ENCODE measurements at places on chromosomes 11 and 22.
A peak's percentile ranks its signal among the peaks of the same experiment; 100 is the strongest.

- DNase-seq: no peak
Measured at GRCh38 chr11:118417801-118418200, 16.4 kb downstream of the ATP5MG start.

DNA sequence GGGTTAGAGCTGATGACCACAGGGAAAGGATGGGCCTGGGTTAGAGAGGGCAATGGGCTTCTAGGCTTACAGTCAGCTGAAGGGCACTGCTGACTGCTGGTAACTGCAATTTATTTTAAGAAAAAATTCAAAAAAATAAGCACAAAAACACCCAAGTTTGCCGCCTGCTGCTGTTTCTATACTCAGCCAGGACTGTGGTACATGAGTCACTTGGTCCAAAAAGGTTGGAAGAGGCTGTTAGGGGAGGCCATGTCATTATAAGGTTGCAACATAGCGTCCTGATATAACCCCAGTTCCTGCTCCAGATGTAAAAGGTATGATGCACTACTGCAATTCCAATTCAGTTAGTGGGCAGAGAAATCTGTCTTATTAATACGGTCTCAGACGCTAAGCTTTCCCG, 98.9 kb downstream of the ETS1 start:
- no peak for DNase-seq

GRCh38 chr11:12179531-12179930, 69.1 kb downstream of the MICAL2 start:
- DNase-seq: no peak

GRCh38 chr22:36713436-36713835, 9.9 kb upstream of the CACNG2 start:
- no peak for DNase-seq

DNA sequence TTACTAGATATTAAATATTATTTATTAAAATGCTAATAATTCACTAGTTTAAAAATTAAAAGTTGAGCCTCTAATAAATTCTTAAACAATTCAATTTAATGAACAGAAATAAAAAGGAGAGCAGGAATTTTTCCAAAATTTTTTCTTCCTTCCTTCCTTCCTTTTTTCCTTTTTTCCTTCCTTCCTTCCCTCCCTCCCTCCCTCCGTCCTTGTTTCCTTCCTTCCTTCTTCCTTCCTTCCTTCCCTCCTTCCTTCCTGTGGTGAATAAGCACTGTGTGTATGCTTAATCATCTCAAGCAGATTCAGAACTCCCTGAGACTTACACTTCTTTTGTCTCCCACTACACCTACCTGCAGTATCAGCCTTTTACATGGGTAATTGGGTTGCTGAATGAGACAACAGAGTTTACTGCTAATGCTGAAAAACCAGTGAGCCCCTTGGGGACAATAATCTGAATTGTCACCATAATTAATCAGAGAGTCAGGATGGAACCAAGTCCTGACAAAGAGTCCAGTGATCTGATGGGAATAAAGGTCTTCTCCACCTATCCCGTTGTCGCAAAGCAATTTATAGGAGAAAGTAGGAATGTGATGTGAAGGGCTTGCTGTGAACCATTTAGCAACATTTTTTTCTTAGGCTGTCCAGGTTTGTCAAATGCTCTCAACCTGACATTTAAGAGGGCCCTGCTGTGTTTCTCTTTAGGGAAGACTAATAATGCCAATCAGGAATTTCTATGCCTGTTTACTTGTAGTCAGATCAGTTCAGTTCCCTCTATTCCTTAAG, 58.1 kb upstream of the CEP295 start:
- DNase-seq: no peak

DNA sequence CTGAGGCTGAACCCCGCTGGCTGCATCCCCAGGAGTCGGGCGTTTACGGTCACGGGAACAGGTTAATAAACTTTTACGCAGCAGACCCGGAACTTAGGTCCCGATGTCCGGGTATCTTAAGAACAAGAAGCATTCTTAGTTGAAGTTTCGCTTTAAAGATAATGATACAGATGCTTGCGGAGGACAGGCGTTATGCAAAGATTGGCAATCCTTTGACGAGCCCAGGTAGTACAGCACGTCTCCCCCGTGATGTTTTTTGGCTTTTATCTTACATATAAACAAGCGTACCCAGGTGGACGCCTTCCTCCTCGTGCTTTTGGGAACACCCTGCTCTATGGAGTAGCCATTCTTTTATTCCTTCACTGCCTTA, 871 bp upstream of the TOLLIP start:
- no peak for DNase-seq

GRCh38 chr22:42261296-42261695, 9.2 kb downstream of the TCF20 start:
- no peak for DNase-seq

DNA sequence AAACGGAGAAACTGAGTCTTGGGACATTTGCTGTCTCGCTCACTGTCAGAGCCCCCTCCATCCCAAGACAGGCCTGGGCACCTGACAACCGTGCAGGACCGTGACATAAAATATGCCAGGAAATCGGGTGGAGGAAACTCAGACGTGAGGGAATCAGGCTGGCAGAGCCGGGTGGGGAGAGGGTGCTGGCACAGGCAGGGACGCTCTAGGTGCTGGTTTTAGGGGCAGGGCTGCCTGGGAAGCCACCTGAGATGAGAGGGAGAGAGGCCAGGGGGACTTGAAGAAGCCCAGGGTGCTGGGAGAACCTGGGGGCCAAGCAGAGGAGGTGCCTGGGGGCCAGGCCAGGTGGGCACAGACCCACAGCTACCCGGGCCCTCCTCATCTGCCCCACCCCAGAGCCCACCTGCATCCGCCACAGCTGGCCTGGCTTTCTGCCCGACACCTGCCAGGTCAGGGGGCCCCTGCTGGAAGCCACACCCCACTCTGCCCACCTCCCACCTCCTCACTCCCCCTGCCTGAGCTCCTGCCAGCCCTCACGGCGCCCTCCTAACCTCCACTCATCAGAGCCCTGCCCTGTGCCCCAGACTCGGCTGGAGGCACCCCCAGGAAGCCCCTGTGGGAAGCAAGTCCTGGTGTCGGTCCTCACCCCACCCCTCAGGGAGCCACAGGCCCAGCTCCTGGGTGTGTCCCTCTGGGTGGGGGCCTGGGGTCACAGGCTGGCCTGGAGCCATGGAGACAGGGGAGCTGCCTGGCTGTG, 27.3 kb upstream of the MUC5AC start:
- no peak for DNase-seq

DNA sequence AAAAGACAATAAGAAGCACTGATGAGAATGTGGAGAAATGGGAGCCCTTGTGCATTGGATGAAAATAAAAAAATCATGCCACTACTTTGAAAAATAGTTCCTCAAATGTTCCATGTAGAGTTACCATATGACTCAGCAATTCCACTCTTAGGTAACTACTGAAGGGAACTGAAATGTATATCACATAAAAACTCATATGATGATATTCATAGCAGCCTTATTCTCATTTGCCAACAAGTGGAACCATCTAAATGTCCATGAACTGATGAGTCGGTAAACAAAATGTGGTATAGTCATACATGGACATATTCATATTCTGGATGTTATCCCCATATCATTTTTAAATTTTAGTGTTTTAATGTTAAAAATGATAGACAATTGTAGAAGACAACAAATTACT, 3.5 kb downstream of the KRTAP5-9 start:
- peak; percentile 35 for DNase-seq

- DNase-seq: no peak
Measured at GRCh38 chr22:35887296-35887875, 141.2 kb downstream of the RBFOX2 start.

DNA sequence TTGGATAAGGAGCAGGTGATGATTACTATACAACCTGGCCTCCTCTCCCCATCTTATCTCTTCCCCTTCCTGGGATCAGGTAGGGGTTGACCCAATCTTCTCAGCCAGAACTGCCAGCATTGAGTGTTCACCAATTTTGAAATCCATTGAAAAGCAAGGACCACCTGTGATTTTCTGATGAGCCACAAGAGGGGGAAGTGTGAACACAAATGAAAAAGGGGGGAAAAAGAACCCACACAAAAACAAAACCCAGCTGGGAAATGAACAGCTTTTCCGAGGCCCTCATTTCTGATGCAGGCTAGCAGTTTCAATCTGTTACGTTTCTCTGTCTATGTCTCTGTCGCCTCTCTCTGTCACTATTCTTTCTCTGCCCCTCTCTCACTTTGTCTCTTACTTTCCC, 161.9 kb downstream of the INSC start:
- no peak for DNase-seq

DNA sequence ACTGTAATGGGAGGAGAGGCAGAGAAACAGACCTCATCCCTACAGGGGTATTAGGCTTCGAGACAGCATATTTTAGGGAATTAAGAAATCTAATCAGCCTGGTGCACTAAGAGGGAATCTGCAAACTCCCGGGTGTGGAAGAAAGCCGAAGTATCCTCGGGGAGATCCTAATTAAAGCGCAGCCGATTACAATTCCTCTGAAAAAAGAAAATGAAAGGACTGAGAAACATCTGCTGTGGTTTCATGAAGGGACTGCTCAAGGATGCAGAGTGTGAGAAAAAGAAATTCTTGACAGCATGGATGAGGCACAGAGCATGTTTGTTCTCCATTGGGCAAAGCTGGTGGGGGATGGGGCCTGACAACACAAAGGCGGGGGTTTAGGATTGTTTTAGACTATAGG, 290.0 kb upstream of the LARGE1 start:
- DNase-seq: no peak

GRCh38 chr11:113906038-113906437, 1.4 kb downstream of the HTR3B start:
- no peak for DNase-seq

GRCh38 chr11:119942583-119943297, 195.2 kb downstream of the TRIM29 start:
- no peak for DNase-seq

DNA sequence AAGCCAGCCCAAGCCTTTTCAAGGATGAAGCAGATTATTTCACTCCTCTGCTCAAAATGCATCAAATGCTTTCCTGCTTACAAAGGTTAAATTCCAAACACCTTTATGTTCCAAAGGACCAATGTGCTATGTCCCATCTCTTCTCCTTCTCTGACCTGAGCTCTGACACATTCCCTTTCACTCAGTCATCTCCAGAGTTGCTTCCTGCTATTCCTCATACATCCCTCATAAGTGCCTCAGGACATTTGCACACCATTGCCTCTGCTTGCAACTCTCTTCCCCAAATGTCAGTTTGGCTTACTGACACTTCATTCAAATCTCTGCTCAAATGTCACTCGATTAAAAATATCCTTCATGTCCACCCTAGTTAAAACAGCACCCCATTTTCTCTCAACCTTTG, 53.3 kb upstream of the BMAL1 start:
- DNase-seq: no peak

DNA sequence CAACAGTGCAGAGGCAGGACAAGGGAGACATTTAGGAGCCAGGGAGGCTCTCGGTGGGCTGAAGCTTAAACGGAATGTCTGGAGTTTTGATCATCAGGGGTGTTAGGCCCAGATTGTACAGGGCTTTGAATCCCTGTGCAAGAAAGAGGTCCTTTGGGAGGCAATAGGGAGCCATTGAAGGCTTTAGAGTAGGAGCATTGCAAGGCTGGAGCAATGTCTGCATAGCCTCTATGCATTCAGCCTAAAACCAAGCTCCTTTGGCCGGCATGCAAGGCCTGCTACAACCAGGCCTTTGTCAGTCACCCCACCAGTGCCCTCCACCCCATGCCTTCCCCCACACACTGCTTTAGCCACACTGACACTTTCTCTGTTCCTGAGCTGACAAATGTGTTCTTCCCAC, 47.4 kb upstream of the FGF3 start:
- no peak for DNase-seq

DNA sequence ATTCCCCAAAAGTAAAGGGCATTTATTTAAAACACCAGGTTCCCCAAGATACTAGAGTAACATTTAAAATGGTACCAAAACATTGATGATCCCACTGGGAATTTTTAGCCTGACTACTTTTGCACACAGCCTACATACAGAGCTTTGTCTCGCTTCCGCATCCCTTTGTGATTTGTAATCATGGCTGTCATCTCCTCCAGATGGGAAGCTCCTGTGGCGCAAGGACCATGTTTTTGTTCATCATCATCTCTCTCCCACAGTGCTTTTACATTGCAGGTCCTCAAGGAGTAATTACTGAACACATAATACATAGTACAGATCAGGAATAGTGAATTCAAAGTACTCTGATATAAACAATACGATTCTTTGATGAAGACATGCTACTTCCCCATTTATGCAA, 231.2 kb upstream of the MTNR1B start:
- no peak for DNase-seq

DNA sequence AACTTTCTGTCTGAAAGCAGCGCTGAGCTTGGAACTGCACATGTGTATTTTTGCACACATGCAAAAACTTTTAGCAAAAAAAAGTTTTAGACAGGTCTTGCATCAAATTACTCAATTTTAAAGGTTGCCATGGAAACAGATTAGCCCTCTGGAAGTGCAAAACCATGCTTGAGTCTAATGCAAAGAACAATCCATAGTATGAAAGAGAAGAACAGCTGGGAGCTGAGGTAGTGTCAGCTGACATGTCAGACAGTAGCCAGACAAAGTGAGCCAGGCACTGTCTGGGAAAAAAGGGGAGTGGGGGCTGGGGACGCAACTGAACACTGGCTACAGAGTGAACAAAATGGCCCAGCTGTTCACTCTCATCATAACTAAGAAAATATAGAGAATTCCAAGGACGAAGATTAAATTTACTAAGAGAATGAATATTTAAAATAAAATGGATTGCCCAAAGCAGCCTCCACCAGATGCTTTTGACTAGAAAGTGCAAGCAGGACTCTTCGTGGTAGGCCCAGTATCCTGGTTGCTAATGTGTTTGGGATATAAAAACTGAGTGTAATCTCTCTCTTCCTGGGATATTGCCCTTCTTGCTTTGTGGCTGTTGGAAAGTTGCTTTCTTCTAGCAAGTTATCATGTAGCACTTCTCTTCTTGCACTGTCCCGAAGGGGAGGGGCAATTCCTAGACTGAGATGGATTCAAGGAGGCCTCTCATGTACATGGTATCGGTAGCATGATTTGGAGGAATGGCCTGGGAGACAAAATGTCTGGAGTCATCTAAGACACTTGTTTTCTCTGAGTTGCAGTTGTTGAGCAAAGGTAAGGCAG, 434.1 kb upstream of the FAT3 start:
- no peak for DNase-seq

DNA sequence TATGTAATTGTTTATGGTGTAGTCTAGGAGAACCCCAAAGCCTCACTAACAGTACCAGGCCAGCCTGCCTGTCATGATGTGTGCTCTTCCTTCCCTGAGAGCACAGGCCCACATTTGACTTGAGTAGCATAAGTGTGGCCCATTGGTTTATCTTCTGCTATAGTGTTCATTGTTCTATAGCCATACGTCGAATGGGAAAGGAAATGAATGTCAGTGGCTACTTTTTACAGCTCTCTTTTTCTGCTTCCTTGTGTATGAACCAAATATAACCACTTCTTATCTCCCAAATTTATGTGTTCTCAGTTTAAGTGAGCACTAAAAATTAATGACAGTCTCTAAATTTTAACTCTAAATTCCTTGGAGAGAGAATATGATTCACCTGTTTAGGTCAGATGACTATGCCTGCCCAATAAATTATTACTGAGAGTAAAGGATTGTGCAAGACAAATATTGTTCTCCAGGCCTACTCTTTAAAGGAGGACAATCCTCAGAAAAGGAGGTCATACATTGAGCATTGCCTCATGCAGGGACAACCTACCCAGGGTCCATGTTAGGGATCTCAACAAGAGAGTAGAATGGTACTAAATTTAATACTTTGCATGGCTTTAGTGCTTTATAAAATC, 222.9 kb upstream of the ARHGAP20 start:
- DNase-seq: no peak

Data from GF-D8 (cell line).